ENCODE measurements at places on chromosomes 3 and 15.

GRCh38 chr3:14403619-14404155, 1.3 kb downstream of the SLC6A6 start:
- DNase-seq = no peak

DNA sequence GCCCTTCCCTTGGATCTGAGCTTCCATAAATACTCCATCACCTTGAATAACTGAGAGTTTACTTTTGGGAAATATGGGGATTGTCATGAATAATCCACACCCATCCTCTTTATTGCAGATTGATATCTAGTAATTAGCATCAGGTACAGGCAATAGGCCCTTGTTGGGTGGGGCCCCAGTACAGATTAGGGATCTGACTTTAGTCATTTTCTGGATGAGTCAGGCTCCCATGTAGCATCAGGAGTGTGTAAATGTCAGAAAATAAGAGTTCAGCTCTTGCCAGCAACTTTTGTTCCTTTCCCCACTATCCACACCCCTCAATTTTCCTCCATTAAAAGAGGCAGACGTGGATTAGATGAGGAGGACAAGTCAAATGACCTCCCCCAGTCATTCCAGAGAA, 17.7 kb upstream of the SNRK start:
- DNase-seq = no peak

DNA sequence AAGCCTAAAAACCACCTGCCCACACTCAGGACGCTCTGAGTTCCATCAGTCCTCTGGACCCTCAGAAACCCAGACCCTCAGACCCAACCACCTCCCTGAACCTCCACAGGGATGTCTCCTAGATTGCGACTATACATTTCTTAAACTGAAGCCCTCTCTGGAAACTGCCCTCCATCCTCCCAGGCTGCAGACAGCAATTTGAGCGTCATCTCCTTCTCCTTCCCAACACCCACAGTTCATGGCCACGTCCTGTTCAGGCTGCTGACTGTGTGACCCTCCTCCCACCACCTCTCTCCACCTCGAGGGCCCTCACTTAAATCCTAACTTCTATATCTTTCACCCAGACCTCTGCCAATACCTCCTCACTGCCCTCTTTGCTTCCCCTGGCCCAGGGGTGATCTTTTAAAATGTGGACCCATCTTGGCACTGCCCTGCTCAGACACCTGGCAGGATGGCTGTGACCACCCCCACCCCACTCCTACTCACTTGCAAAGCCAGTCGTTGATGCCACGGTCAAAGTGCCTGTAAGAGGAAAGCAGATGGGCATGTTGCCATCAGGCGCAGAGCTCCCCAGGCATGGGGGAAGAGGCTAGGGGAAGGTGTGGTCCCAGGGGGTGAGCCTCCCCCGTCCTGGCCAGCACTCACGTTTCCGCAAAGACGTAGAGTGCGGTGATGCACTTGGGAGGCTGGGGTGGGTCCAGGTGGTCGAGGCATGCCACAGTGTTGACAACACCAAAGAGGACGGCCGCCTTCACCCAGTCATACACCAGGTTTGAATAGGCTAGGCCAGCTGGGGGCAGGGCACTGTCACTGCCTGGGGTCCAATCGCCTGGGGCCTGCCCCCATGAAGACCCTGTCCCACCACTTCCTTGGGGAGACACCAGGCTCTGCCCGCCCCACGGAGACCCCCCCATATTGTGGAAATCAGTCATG, 6.0 kb downstream of the HHATL start:
- no peak for DNase-seq

GRCh38 chr15:78061963-78062427, 15.5 kb downstream of the TBC1D2B start:
- DNase-seq = no peak

- no peak for DNase-seq
Measured at GRCh38 chr15:57692709-57693108, 13.8 kb upstream of the POLR2M start.

DNA sequence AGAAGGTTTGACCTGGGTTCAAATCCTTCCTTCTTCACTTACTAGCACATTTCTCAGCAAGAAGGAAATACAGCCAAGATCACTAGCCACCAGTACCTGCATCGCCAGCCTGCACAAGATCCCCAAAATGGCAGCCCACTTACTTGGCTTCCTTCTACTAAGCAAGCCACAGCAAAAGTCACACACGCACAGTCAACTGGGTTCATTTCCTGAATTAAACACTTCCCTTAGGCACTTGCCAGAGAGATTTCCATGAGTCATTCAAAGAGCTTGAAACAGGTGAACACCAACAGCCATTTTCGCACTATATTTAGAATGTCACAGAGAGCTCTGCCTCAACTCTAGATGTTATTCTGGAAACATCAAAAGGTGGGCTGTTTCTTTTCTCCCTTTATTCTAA, 42.6 kb downstream of the MGLL start:
- no peak for DNase-seq

GRCh38 chr15:52233405-52233804, 42.2 kb upstream of the GNB5 start:
- DNase-seq = no peak

DNA sequence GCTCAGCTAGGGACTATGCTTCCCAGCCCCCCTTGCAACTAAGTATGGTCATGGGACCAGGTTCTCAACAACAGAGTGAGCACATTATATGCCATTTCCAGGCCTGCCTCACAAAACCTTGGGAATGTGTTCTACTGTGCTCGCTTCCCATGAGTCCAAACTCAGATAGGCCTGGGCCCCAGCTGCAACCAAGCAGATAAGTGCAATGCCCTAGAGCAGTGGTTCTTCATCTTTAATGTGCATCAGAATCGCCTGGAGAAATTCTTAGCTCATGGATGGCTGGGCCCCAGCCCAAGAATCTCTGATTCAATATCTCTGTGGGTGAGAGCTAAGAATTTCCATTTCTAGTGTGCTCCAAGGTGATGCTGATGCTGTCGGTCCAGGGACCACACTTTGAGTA, 27.5 kb upstream of the TBC1D21 start:
- no peak for DNase-seq
